ENCODE measurements at places on chromosomes 1 and 21.

DNA sequence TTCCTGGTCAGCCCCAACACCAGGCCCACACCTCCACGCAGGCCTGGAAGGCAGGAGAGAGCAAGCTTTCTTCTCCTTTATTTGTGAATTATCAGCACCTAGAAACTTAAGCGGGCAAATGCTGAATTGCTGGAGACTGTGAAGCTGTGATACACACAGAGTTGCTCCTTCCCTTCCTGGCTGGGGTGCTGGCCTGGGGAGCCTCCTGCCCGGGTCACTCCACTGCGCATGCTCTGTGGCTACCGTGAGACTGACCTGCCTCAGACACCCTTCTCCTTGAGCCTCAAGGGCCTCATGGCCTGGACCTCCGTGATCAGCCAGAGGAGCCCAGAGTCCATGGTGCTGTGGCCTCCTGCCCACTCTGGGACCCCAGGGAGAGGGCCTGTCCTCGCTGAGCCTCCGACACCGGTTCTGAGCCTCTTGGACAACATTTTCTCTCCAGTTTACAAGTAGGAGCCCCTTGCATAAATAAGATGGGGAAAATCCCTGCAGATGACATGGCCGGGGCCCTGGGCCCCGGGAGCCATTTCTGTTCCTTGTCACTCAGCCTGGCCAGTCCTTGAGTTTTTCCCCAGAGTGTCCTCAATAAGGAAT is 18.0 kb downstream of the AGPAT3 start:
- DNase-seq, result no peak

DNA sequence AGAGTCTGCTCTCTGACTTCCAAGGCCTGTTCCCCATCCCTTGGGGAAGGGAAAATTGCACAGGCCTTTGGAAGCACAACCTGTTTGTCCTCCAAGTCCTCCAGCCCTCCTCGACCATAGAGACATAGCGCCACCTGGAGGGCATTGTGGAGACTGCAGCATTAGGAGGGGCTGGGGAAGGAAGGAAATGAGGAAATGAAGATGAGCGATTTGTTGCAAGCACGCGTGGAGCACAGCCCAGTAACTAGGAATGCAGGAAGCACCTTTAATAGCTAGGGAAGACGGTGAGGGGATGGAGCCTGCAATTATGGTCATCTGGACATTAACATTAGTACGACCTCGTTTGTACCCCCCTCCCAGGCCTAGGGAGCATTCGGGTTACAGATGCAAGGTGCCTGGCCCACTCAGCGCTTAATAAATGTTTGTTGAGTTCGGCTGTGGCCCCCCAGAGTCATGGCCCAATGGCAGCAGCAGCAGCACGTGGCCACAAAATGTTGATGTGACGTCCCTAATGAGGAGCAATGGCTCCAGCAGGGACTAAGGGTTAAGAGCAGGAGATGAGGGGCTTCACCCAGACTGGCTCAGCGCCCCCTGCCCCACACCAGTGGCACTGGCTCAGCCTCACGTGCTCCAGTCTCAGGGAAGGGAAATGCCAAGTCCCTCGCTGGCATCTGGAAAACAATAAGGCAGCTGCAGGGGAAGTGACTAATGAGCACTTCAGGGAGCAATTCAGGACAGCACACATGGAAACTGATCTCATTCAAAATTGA is 8.0 kb upstream of the CAMK2N1 start:
- DNase-seq, result peak; percentile 60

DNA sequence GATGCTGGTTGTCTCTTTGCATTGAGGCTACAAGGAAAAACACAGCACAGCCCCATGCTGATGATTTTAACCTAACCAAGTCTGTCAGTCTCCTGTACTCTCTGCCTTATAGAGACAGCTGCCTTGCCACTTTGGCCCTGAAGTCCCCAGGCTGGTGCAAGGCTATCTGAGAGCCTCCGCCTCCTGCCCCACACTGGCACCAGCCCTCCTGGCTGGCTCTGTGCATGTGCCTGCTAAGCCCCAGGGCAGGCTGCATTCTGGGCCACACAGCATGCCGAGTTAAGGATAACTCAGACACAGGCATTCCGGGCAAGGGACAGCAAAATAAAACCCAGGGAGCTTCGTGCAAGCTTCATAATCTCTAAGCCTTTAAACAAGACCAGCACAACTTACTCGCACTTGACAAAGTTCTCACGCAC is 910 bp downstream of the RUNX1 start:
- DNase-seq, result no peak

DNA sequence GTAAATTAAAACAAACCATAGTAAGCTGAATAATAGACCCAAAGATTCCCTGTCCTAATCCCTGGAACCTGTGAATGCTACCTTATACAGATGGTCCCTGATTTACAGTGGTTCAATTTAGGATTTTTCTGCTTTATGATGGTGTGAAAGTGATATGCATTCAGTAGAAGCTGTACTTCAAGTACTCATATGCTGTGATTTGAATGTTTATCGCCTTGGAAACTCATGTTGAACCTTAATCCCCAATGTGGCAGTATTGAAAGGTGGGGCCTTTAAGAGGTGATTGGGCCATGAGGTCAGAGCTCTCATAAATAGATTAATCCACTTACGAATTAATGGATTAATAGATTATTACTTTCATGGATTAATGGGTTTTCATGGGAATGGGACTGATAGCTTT is 10.6 kb upstream of the RRP15 start:
- DNase-seq, result no peak

GRCh38 chr21:42619166-42619565 is 34.3 kb upstream of the PDE9A start:
- DNase-seq, result no peak

DNA sequence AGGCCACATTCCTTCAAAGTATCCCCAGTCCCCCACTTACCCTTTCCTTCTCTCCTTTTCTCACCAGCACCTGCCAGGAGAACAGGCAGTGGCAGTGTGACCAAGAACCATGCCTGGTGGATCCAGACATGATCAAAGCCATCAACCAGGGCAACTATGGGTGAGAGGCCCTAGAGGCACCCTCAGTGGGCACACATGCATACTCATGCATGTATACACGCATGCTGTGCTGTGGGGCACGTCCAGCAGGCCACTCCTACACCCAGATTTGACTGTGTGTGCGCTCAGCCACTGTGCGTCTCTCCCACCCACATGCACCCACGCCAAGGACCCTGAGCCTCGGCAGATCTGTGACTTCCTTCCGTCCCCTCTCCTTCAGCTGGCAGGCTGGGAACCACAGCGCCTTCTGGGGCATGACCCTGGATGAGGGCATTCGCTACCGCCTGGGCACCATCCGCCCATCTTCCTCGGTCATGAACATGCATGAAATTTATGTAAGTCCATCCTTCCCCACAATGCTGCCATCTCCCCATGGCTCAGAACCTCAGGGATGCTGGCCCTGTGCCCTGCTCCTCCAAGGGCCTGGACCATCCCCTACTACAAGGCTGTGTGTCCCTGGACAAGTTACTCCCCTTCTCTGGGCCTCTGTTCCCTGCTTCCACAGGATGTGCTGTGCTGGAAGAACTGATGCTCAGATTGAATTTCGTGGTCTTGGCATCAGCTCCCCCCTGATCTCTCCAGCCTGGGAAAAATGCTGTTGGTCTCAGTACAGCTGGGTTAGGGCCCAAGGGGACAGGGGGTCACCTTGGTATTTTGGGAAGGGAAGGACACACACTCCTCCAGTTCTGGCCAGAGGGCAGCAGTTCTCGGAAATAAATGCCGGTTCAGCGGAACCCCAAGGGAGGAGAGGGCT is 7.0 kb downstream of the TINAGL1 start:
- no peak for DNase-seq

GRCh38 chr1:223133306-223133823 is 9.7 kb downstream of the TLR5 start:
- DNase-seq, result no peak

GRCh38 chr1:53130598-53130877 is 11.9 kb downstream of the SLC1A7 start:
- no peak for DNase-seq

DNA sequence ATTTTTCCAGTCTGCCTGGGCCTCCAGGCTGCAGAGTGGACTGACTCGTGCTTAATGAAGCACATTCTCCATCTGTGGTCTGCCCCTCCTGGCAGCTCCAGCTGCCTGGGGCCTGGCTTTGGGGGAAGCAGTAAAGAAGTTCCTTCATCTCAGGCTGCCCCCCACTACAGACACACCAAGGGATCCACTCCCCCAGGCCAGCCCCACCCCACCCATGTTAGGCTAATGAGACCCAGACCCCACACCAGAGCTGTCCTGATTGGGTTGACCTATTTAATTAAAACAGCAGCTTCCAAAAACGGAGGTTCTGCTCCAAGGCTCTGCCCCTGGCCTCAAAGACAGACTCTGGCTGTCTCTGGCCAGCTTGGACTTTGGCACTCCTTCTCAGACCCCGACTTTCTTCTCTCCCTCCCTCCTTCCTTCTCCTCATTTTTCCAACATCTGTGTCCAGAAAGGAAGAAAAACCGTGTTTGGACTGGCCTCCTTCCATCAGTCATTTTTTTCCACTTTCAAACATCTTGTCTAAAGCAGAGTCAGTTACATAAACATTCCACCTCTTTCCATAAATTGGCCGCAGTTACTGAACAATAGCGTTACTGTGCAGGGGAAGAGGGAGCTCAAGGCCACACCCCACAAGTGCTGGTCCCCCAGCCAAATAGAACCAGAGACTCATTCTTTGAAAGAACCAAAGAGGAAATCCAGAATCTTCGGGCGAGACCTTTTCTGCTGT is 29.7 kb downstream of the SERTAD4 start:
- DNase-seq, result no peak

DNA sequence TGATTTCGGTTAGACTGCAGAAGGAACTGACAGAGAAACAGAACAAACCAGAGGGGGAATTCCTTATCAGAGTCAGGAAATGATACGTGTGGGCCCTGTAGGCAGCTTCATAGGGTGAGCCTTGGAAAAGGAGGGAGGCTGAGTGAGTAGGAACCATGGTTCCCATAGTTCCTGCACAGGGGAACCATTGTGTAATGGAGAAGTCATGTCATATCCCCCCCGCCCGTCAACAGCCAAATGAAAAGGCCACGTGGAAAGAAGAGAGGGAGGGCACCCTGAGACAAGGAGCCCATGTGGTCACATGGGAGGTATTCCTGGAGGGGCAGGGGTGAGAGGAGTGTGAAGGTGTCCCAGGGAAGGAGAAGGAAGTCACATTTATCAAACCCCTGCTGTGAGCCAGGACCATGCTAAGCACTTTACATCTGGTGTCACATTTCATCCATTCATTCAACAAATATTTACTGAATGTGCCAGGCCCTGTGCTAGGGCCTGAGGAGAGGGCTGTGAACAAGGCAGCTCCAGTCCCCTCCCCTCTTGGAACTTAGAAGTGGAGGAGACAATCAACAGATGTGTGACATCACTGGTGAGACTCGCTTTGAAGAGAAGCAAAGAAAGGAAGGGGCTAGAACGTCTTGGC is 15.7 kb upstream of the FGR start:
- DNase-seq, result no peak

DNA sequence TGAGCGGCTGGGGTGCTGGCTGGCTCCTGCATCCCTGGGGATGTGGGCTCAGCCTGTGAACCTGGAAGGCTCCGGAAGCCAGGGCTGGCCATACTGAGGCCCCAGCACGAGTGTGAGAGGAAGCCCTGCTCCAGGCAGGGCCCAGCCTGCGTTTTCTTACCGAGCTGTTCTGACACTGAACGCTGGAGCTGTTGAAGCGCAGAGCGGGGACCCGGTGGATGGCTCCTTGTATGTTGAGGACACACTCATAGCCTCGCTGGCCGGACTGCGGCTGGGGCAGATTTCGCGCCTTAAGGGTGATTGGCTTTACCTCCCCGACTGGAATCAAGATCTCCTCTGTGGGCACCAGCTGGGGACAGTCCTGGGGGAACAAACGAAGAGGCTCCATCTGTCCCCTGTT is 160.0 kb downstream of the PLXNA2 start:
- no peak for DNase-seq

DNA sequence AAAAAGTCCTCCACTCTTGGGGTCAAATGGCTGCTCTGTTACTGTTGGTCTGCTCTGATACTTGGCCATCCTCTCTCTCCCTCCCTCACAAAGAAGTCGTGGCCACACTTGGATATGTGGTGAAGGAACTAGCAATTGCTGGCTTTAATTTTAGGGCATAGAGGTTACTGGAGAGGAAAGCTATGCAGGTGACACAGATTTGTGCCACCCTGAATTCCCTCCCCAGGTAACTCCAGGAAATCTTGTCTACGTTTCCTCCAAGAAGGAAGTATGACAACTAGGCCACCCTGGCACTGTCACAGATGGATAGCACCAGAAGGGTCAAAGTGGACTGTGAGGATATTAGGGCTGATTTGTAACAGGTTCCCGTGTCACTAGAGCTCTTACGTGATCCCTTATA is 36.0 kb downstream of the XCL2 start:
- DNase-seq, result no peak

GRCh38 chr21:15301014-15301413 is 236.2 kb upstream of the NRIP1 start:
- DNase-seq, result no peak

- no peak for DNase-seq
Measured at GRCh38 chr1:165109013-165109412, 247.5 kb downstream of the LMX1A start.

DNA sequence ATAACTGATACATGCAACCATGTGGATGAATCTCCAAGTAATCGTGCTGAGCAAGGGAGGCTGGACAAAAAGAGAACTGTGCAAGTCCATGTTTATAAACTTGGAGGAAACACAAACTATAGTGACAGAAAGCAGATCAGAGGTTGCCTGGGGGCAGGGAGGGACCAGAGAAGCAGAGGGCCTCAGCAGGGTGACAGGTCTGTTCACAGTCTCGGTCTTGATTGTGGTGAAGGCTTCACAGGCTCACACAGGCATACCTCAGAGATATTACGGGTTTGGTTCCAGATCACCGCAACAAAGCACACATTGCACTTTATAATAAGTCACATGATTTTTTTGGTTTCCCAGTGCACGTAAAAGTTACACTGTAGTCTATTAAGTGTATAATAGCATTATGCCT is 28.5 kb downstream of the ACOT7 start:
- DNase-seq, result no peak

DNA sequence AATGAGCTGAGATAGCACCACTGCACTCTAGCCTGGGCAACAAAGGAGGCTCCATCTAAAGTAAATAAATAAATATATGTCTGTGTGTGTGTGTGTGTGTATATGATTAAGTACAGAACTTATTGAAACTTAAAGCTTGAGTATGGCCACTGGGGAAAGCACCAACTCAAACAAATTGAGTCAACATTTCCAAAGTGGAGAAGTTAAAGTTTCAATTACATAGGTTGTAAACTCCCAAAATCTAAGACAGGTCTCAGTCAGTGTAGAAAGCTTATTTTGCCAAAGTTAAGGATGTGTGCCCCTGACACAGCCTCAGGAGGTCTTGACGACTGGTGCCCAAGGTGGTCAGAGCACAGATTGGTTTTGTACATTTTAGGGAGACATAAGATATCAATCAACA is 458.9 kb upstream of the RGS18 start:
- no peak for DNase-seq

- DNase-seq, result no peak
Measured at GRCh38 chr1:17671741-17672140, 83.4 kb upstream of the ACTL8 start.

GRCh38 chr1:238214449-238214848 is 323.7 kb upstream of the ZP4 start:
- no peak for DNase-seq
